ENCODE measurements at places on chromosomes 1 and 21.

- DNase-seq = no peak
Observed at GRCh38 chr1:188027613-188028012, 1198.9 kb downstream of the PLA2G4A start.

DNA sequence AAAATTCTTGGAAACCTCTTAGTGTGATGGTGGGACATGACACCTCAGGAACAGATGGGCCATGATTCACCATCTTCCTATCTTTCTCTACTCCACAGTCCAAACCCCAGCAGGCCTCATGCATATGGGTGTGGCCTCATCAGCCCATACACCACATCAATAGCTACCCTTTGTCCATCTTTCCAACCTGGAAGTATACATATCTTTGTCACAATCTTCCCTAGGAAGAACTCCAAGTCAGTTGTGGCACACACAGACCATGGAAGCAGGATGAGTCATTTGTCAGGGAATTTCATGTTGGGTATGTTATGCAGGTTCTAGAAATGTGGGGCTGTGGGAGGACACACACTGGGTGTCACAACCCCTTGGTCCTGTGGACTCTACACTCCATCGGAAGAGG is 30.5 kb upstream of the CLCA4 start:
- DNase-seq = no peak

DNA sequence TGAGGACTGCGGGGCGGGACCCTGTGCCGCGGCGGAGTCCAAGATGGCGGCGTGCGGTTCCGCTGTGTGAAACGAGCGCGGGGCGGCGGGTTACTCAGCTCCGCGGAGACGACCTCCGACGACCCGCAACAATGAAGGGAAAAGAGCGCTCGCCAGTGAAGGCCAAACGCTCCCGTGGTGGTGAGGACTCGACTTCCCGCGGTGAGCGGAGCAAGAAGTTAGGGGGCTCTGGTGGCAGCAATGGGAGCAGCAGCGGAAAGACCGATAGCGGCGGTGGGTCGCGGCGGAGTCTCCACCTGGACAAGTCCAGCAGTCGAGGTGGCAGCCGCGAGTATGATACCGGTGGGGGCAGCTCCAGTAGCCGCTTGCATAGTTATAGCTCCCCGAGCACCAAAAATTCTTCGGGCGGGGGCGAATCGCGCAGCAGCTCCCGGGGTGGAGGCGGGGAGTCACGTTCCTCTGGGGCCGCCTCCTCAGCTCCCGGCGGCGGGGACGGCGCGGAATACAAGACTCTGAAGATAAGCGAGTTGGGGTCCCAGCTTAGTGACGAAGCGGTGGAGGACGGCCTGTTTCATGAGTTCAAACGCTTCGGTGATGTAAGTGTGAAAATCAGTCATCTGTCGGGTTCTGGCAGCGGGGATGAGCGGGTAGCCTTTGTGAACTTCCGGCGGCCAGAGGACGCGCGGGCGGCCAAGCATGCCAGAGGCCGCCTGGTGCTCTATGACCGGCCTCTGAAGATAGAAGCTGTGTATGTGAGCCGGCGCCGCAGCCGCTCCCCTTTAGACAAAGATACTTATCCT is 430 bp downstream of the RBM15 start:
- DNase-seq = no peak

GRCh38 chr1:85118751-85119150 is 70.5 kb upstream of the MCOLN3 start:
- DNase-seq = no peak

DNA sequence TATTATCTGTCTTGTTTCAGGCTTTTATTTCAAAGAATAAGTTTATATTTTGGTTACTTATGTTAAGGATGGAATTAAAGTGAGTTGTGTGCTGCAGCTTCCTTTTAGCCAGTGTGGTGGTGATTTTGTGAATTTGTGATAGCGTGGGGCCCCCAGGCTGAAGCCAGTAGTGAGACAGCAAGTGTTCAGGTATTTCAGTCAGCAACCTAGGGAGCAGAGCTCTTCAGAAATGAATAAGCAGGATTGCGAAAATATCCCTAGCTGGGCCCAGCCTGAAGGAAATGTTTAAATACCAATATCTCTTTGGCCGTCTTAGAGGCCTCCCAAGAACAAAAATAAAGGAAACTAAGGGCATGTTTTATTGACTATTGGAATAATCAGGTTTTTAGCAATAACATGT is 150.8 kb upstream of the C1orf105 start:
- DNase-seq = no peak

All from activated CD4-positive, CD25-positive, alpha-beta regulatory T cell (primary cell).